ENCODE measurements at places on chromosomes 2 and 18.

- no peak for DNase-seq
These were observed 48.9 kb downstream of the EFR3B start for GRCh38 chr2:25090801-25091200.

- DNase-seq = no peak
These were observed 51.8 kb downstream of the MYO1B start for GRCh38 chr2:191297033-191297432.

- no peak for DNase-seq
These were observed 1.6 kb upstream of the HOXD3 start for GRCh38 chr2:176155356-176156044.

DNA sequence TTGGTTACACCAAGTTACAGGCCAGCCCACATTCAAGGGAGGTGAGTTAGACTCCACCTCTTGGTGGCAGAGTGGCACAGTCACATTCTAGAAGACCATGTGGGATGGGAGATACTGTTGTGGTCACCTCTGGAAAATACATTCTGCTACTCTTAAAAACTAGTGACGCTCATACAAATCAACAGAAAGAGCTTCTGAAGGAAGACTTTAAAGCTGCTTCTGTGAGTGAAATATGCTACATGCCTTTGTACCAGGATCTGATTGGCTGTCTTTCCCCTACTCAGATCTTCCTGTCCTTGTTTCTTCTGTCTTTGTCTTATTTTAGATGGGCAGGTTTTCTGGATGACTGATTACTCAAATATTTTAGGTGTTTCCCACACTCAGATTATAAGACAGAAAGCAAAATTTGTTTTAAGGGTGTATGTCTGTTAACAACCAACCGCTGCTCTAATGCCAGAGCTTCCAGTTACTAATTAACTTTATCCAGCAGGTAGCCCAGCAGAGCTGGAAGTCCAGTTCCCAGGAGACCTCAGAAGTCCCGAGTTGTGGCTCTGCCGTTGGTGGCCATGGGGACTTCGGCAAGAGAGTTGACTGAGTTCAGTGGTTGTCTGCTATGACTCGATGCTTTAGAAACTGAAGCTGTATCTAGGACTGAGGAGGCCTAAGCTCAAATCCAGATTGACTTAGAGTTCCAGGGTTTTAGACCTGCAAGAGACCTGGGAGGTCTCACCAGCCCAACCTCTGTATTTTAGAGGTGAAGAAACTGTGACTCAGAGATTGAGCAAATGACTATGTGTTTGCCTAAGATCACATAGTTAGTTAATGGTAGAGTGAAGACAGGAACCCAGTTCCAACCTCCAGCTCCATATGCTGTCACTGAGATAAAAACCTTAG, 7.4 kb downstream of the IL1R2 start:
- DNase-seq = no peak

DNA sequence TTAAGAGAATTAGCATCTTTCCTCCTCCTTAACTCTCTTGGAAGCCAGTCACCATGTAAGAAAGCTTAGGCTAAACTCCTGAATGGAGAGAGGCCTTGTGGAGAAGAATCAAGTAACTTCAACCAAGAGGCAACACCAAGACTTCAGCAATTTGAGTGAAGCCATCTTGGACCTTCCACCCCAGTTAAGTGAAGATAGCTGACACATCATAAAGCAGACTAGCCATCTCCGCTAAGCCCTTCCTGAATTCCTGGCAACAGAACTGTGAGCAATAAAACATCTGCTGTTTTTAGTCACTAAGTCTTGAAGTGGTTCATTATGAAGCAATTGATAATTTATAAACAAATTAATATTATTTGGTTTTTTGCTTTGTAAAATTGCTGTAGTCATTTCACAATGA, 1.5 kb upstream of the ZNF397 start:
- no peak for DNase-seq

GRCh38 chr2:65263262-65263661, 35.6 kb downstream of the ACTR2 start:
- no peak for DNase-seq

GRCh38 chr2:121608967-121609366, 40.3 kb downstream of the CLASP1 start:
- DNase-seq = no peak
